ENCODE measurements at places on chromosomes 12 and 14.
A peak's percentile ranks its signal among the peaks of the same experiment; 100 is the strongest.

DNA sequence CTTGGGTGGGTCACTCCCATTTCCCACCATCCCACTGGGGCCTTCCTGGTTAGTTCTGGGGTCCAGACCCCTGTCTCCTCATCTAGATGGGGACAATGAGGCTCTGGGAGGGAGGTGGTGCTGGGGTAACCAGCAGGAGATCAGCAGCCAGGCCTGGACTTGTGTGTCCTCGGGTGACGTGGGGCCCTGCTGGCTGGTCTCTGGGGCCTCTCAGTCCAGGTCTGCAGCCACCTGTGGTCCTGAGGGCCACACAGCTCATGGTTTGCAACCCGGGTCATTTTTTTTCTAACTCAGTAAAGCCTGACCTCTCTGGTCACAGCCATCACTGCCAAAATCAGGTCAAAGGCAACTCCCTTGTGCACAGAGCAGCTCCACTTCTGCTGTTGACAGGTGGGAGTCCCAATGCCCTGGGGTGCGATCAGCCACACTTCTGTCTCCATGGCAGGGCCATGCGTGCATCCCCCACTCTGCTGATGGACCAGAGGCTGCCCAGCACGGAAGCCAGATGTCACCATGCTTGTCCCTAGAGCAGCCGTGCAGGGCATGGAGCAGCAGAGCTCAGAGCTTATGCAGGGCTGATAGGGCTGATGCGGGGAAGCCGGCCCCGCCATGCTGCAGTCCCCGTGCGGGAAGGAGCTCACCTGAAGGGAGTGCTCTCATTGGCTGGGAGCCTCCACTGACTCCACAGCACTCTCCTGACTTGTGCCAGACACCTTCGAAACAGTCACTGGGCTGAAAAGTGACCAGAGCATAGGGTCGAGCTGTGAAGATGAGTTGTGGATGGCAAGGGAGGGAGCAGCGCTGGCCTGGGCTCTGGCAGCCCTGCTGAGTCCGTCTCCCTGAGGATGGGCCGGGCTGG is 250.9 kb downstream of the ADGRD1 start:
- no peak for DNase-seq

DNA sequence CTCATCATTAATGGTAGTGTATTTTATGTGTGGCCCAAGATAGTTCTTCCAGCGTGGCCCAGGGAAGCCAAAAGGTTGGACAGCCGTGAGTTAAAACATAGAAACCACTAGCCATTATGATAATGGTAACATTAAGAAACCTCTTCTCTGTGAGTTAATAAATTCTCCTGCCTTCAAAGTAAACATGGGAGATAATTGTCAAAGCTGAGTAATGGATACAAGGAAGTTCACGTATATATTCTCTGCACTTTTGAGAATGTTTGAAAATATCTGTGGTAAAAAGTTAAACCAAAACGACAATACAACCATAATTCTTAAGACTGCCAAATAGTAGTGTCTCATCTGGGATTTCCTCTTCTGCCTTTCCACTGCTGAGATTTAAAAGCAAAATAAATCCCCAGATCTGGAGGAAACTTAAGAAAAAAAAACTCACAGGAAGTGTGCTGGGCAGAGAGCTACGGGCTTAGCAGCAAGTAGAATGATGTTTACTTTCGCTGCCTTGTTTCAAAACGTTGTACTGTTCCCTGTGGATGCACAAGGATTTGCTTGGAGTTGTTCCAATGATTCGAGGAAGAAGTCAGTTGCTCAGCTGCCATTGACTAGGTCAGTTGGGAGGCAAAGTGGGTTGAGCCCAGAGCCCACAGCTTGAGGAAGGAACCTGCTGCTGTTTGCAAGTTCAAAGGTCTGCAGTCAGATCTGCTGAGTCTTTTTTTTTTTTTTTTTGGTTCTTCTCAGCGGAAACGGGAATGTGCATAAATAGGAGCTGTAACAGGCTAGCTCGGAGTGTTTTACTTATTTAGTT is 1.7 kb downstream of the TPCN1 start:
- DNase-seq = no peak

GRCh38 chr12:84954415-84954814 is 41.8 kb upstream of the SLC6A15 start:
- no peak for DNase-seq

DNA sequence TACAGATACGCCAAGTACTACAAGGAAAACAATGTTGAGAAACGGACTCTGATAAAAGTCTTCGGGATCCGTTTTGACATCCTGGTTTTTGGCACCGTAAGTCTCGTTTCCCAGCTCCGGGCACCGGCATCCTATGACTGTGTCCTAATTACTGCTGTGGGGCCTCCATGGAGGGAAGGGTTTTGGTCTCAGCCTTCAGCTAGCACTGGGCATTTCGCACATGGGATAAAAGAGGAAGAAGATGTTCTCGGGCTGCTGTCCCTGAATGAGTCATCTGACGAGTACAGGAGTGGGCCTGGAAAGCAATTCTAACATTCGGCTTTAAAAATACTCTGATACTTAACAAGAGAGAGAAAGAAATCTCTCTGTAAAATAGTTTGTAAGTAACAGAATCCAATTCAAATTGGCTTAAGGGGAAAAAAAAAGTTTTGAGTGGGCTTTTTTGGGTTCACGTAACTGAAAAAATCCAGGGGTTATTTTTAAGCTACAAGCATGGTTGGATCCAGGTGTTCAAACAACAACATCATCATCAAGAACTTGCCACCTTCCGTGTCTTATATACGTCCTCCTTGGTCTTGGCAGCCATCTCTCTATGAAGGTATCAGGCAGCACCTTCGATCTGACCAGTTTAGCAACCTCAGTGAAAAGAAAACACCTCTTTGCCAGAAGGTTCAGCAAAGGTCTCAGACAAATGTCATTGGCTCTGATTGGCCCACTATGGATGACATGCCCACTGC is 34.4 kb upstream of the P2RX4 start:
- no peak for DNase-seq

DNA sequence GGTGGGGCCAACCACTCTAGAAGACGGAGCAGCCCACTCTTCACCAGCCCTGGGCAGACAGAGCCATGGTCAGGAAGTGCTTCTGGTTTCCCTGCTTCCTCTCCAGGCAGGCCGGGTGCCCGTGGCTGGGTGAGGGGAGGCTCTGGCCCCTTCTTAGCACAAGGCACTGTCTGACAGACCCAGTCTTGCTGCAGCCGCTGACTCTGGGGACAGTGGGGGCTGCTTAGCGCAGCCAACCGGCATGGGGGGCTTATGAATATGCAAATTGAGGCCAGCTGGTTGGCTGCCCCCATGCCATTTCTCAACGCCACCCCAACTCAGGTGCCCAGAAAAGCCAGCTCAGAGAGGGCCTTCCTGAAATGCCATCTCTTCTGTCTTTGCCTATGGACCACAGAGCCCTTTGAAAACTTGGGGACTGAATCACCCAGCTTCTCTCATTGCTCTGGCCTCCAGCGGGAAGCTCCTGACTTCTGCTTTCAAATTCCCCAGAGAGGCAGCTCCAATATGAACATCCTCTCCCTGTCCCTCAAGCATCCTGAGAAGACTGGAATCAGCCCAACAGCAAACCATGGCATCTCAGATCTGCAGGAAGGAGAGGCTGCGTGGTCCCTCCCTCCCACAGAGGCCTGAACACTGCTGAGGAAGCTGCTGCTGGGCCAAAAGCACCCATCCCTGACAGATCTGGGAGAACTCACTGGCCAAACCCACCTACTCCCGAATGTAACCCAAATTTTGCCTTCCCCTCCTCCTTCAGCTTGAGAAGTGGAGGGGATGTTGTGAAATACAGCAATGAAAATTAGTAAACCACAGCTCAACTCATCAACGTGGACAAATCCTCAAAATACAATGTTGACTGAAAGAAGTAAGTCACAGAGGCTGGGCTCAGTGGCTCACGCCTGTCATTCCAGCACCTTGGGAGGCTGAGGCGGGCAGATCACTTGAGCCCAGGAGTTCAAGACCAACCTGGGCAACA is at the start of gene PROX2:
TSS of gene PROX2 (minus strand) at position 205 of the 973 bp plus-strand sequence. CDS start 12,311 bp downstream, outside the sequence.
- DNase-seq = no peak

GRCh38 chr14:58430156-58430555 is 2.6 kb downstream of the KIAA0586 start:
- peak; percentile 77 for DNase-seq

DNA sequence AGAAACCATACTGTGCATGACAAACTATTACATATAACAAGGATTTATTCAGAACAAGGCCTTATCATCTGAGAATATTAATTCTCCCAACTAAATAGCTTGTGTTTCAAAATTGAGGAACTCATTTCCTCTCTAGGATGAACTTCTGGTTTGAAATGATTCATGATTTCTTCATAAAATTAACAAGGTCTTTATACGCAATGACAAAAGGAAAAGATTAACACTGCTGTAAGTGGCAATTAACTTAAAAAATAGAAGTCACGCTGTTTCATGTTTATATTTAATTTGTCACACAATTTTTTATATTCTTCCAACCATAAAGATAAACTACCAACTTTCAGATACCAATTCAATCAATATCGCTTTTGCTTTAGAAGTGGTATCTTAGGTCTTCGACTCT is 80.8 kb downstream of the GRIP1 start:
- DNase-seq = no peak

DNA sequence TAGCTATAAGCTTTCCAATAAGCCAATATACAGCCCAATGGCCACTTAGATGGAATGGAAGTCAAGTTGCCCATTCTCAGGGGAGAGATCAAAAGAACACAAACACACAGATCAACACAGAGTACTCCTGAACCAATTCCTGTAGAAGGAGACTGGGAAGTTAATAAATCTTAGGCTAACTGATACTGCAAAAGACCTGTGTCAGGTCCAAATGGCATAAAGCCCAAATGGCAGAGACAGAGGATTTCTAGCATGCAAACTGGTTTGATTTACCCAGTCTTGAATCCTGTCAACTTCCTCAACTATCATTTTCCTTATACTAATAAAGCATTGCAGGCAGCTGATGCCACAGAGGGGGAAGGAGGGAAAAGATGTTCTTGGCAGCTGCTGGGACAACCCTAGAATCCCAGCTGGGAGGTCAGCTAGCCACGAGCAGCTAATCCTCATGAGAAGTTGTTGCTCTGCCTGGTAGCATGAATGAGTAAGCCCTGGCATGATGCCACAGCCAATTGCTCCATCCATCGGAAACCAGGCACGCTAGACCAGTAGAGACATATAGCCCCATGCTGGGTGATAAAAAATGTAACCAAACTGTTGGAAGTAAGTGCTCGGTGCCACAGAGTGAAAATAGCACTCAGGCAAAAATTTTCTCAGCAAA is 26.2 kb downstream of the ANG start:
- no peak for DNase-seq

DNA sequence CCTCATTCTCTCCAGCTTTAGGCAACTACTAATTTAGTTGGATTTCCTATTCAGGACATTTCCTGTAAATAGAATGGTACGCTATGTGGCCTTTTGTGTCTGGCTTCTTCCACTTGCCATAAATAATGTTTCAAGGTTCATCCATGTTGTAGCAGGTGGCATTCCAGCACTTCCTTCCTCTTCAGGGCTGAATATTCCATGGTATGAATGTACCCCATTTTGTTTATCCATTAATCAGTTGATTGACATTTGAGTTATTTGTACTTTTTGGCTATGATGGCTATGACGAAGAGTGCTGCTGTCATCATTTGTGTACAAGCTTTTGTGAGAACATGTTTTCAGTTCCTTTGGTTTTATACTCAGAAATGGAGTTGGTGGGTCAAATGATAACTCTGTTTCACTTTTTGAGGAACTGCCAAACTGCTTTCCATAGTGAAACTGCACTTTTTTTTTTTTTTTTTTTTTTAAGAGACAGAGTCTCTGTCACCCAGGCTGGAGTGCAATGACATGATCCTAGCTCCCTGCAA is 6.5 kb upstream of the CDK2AP1 start:
- DNase-seq = no peak

GRCh38 chr14:80504781-80505180 is 293.5 kb upstream of the DIO2 start:
- DNase-seq = no peak

DNA sequence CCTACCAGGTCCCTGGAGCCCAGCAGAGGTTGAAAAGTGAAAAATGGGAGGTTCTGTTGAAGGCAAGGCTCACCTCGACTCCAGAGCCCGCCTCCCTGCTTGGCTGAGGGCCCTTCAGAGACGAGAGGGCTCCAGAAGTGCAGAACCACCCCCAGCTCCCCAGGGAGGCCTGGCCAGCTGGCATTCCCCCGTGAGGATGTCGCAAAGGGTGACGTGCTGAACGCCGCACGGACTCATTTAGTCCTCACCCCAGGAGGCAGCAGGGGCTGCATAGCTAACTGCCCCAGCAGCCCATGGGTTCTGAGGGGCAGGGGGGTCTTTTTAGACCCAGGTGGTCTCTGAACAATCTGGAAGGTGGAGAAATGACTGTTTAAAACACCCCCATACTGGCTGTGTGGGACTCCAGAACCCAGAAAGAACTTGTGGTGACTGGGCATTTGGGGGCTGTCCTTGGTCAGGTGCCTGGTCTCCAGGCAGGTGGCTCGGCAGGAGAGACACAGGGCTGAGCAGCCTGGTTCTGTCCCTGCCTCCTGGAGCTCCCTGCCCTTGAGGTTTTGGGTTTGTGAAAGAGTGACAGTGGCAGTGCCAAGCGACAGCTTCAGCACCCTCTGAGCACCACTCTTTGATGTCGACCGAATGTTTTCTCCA is 32.0 kb downstream of the ANAPC7 start:
- DNase-seq = no peak

DNA sequence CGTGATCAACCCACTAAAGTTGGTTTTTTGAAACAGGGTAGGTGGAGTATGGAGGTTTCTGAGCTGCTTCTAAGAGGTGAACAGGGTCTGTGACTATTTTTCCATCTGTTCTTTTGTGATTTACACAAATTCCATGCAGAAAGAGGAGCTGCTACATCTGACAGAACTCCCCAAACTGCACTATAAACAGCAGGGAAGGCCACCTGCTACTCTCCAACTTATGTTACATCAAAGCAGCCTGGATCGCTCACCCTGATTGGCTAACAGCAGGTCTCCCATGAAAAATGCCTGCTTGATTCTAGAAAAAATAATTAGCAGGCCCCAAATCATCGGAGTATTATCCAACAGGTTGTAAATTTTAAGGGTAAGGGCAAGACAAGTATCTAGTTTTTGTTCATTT is 282.9 kb upstream of the FLRT2 start:
- no peak for DNase-seq

DNA sequence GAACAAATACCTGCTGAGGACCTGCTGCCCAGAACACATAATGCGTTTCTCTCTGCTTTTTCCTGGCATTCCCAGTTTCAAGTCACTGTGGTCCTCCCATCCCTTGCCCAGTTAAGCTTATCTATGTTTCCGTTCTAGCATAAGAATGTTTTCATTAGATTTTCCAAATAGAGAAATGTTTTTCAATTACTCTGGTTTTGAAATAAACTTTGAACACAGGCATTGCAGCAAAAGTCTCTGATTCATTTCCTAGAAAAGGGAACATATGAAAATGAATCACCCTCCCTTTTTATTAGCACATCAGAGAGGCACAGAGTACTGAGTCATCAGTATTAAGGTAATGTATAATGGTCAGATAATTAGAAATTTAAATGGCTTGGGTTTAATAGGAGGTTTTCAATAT is 201.1 kb upstream of the TMEM260 start:
- no peak for DNase-seq

- DNase-seq = no peak
These were observed 39.6 kb downstream of the TEAD4 start for GRCh38 chr12:2998789-2999264.

Measured in erythroblast (primary cell).